ENCODE measurements at places on chromosomes 3 and 15. TPM values are rescaled to one million over a fixed set of nuclear protein-coding genes. Genes with fewer than 3 reads are reported as not detected.
A peak's percentile ranks its signal among the peaks of the same experiment; 100 is the strongest.

Gene XRN1
- 58.5 TPM for total RNA-seq

Gene SUCNR1
- 2.7 TPM for total RNA-seq

Gene TIGIT
- total RNA-seq = 1.7 TPM

Gene CCR5
- total RNA-seq = 5.3 TPM

Gene OR5K2
- not detected for total RNA-seq

Gene SKOR1
- 0.41 TPM for total RNA-seq

Gene CDC25A
- total RNA-seq = 0.83 TPM

Gene MST1R
- 27.3 TPM for total RNA-seq

- no peak for DNase-seq
- H3K4me3 ChIP-seq = no peak overlapping the region
- H3K27ac ChIP-seq = no peak overlapping the region
- H3K36me3 ChIP-seq = no peaks in the 10 kb centered on the region
- H3K27me3 ChIP-seq = no peaks in the 10 kb centered on the region
- no peaks in the 10 kb centered on the region for H3K4me1 ChIP-seq
These were observed 364.6 kb upstream of the AGTR1 start for GRCh38 chr3:148333091-148333490.

GRCh38 chr3:151305060-151305774 lies 11.4 kb downstream of the GPR87 start:
- no peak overlapping the region for H3K4me3 ChIP-seq
- H3K4me1 ChIP-seq = peaks cover 6% of the 10 kb centered on the region
- DNase-seq = peak; percentile 61
- no peaks in the 10 kb centered on the region for H3K27me3 ChIP-seq
- no peak overlapping the region for H3K27ac ChIP-seq

DNA sequence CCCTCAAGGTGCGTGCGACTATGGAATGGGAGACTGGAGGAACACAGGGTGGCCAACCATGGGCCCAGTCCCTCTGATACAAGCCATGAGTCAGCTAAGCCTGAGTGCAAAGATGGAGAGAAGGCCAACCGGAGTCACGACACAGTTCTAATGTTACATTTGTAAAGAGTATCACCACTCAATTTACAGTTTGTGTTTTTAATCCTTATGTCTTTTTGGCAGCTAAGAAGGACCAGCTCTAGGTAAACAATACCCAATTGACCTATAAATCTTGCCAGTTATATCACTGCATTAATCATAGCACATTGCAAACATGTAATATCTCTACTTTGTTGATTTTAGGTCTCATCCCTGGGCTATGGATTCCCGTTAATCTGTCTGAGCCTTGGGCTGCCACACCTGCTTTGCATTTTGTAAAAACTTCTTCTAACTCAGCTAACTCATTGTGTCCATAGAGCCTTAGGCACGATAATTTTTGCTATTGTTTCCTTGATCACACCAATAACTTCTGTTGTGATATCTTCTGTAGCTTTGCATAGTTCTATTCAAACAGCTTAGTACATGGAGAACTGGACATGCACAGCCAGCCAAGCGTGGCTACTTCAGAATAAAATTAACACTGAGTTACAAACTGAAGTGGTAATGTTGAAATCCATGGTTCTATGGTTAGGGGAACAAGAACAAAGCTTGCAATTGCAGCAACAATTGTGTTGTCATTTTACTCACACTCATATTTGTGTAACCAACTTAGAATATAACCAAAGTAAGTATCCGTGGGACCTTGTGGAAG lies 50.3 kb downstream of the LSM3 start:
- H3K27ac ChIP-seq = no peak overlapping the region
- no peaks in the 10 kb centered on the region for H3K27me3 ChIP-seq
- peaks cover 35% of the 10 kb centered on the region for H3K4me1 ChIP-seq
- no peak for DNase-seq
- H3K36me3 ChIP-seq = no peaks in the 10 kb centered on the region

GRCh38 chr3:40453933-40454332 lies 3.2 kb upstream of the RPL14 start:
- peaks cover 16% of the 10 kb centered on the region for H3K36me3 ChIP-seq
- peak overlapping the region; percentile 73 for H3K4me3 ChIP-seq
- H3K27ac ChIP-seq = peak overlapping the region; percentile 96
- peaks cover 38% of the 10 kb centered on the region for H3K4me1 ChIP-seq
- H3K27me3 ChIP-seq = no peaks in the 10 kb centered on the region

GRCh38 chr3:17088017-17088416 lies 203.3 kb downstream of the PLCL2 start:
- no peaks in the 10 kb centered on the region for H3K27me3 ChIP-seq
- no peak overlapping the region for H3K27ac ChIP-seq
- no peak overlapping the region for H3K4me3 ChIP-seq
- H3K36me3 ChIP-seq = no peaks in the 10 kb centered on the region
- peaks cover 4% of the 10 kb centered on the region for H3K4me1 ChIP-seq
- no peak for DNase-seq

DNA sequence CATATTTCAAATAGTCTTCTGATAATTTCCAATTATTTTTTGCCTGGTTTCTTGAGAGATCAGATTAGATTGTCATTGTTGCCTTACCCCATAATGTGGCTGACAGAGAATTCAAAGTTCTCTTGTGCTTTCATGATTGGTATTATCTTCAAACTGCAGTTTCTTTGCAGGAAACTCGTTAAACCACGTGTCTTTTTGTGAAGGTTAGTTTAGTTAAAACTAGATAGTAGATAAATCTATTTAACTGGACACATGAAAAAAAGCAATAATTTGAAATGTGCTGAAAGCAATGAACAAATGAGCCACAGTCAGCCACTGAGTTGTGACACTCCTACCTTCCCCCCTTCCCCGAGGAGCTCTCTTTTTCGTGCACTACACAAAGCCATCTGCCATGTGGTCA lies 327.5 kb upstream of the UMPS start:
- H3K4me3 ChIP-seq = no peak overlapping the region
- DNase-seq = no peak
- H3K27ac ChIP-seq = no peak overlapping the region
- H3K27me3 ChIP-seq = no peaks in the 10 kb centered on the region
- H3K4me1 ChIP-seq = no peaks in the 10 kb centered on the region
- H3K36me3 ChIP-seq = no peaks in the 10 kb centered on the region

GRCh38 chr3:179677884-179678283 lies 25.0 kb downstream of the USP13 start:
- H3K4me3 ChIP-seq = no peak overlapping the region
- no peak for DNase-seq
- H3K4me1 ChIP-seq = peaks cover 20% of the 10 kb centered on the region
- H3K27ac ChIP-seq = no peak overlapping the region

- no peak for DNase-seq
- H3K36me3 ChIP-seq = peaks cover 32% of the 10 kb centered on the region
- no peak overlapping the region for H3K4me3 ChIP-seq
- no peak overlapping the region for H3K27ac ChIP-seq
These were observed 55.1 kb downstream of the AAGAB start for GRCh38 chr15:67199391-67199790.

- no peak overlapping the region for H3K27ac ChIP-seq
- H3K4me3 ChIP-seq = no peak overlapping the region
- H3K4me1 ChIP-seq = peaks cover 22% of the 10 kb centered on the region
- DNase-seq = peak; percentile 6
- H3K27me3 ChIP-seq = peaks cover 17% of the 10 kb centered on the region
These were observed 12.8 kb downstream of the PAK6 start for GRCh38 chr15:40251486-40252140.

- peak overlapping the region; percentile 75 for H3K27ac ChIP-seq
- no peak for DNase-seq
- no peaks in the 10 kb centered on the region for H3K36me3 ChIP-seq
- no peak overlapping the region for H3K4me3 ChIP-seq
- peaks cover 7% of the 10 kb centered on the region for H3K27me3 ChIP-seq
- peaks cover 17% of the 10 kb centered on the region for H3K4me1 ChIP-seq
These were observed 152.0 kb downstream of the TJP1 start for GRCh38 chr15:29670266-29670665.

DNA sequence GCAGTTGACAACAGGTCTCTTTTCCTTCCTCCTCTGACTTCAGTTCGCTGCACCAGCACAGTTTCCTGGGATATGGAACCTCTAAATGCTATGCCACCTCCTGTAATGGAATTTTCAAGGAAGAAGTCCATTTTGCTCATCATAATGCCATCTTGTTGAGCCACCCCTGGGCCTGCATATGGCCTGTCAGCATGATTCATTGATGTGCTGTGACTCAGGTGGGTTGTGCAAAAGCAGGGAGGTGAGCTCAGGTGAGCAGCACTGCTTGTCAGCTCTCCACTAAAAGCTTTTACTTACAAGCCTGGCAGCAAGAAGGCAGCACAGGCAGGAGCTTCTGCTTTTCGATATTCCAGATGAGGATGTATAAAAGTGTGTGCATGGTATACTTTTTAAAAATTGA lies 247.1 kb upstream of the LMCD1 start:
- no peaks in the 10 kb centered on the region for H3K4me1 ChIP-seq
- DNase-seq = no peak
- H3K27ac ChIP-seq = no peak overlapping the region

- DNase-seq = peak; percentile 55
- H3K36me3 ChIP-seq = no peaks in the 10 kb centered on the region
- no peak overlapping the region for H3K27ac ChIP-seq
- peaks cover 6% of the 10 kb centered on the region for H3K4me1 ChIP-seq
- no peaks in the 10 kb centered on the region for H3K27me3 ChIP-seq
- no peak overlapping the region for H3K4me3 ChIP-seq
These were observed 4.2 kb downstream of the B3GALNT1 start for GRCh38 chr3:161100994-161101393.

- H3K4me3 ChIP-seq = no peak overlapping the region
- H3K36me3 ChIP-seq = peaks cover 15% of the 10 kb centered on the region
- no peaks in the 10 kb centered on the region for H3K4me1 ChIP-seq
- H3K27ac ChIP-seq = no peak overlapping the region
These were observed 173.5 kb downstream of the VGLL4 start for GRCh38 chr3:11470031-11470853.

DNA sequence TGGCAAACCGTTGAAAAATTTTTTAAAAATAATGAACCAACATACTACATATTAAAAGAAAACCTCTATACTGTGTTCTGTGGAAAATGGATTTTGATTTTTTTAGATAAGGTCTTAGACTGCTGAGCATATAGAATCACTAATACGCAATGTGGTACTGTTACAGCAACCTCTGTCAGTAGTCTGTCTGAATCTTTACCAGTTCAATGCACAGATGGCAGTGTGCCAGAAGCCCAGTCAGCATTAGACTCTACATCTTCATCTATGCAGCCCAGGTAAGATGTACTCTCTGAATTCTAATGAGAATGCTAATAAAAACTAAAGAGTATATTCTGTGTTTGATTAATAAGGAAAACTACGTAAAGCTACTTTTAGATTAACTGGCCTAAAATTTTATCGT lies 31.3 kb upstream of the FAH start:
- H3K4me1 ChIP-seq = no peaks in the 10 kb centered on the region
- DNase-seq = no peak
- H3K27me3 ChIP-seq = no peaks in the 10 kb centered on the region
- no peak overlapping the region for H3K27ac ChIP-seq
